ENCODE measurements at places on chromosomes 1 and 21.

GRCh38 chr1:169133228-169133576 lies 26.7 kb downstream of the ATP1B1 start:
- DNase-seq, result no peak

DNA sequence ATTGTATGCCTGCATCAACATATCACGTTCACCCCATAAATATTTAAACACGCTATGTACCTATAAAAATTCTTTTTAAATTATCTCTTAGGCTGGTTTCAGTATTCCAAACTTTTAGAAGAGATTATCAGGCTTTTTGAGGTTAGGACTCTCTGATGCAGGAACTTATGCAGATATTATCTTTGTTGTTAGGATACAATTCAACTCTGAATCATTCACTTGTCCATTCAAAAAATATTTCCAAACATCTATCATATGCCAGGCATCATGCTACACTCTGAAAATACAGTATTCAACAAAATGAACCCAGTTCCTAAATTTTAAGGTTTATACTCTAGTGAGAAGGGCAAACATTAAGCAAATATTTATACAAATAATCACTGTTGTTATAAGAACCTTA lies 40.5 kb downstream of the ASH1L start:
- DNase-seq, result no peak

DNA sequence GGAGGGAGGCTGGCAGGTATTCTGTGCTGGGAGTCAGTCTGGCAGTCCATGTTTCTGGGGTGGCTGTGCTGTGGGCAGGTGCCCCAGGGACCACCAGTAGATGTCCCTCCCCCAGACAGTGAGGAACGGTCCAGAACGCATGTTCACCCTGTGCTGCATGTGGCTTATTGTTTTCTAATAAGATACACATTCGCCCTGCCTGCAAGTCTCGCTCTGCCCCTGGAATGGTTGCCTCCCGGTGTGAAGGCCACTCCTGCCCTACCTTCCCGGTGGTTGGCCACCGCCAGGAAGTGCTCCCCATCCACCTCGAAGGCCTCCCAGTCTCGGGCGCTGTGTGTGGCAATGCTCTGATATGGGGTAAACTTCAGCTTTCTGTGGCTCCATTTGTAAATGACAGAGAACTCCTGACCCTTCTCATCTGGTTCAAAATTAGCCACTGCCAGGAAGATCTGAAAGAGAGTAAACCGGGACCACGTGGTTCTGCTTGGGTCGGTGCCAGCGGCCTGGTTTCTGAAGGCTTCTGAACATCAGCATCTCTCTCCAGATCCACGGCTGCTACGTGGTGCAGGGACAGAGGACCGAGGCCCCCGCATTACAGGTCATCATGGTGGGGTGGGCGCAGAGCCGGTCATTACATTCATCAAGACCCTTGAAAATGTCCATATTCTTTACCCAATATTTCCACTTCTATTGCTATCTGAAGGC lies 14.5 kb downstream of the KRTAP10-1 start:
- no peak for DNase-seq

GRCh38 chr1:55702064-55702463 lies 486.9 kb upstream of the USP24 start:
- peak; percentile 59 for DNase-seq

- no peak for DNase-seq
These were observed 23.8 kb downstream of the PTTG1IP start for GRCh38 chr21:44849616-44850130.

GRCh38 chr1:228691926-228692325 lies 43.4 kb upstream of the RHOU start:
- DNase-seq, result peak; percentile 54

GRCh38 chr1:160576390-160576789 lies 2.9 kb downstream of the CD84 start:
- no peak for DNase-seq

DNA sequence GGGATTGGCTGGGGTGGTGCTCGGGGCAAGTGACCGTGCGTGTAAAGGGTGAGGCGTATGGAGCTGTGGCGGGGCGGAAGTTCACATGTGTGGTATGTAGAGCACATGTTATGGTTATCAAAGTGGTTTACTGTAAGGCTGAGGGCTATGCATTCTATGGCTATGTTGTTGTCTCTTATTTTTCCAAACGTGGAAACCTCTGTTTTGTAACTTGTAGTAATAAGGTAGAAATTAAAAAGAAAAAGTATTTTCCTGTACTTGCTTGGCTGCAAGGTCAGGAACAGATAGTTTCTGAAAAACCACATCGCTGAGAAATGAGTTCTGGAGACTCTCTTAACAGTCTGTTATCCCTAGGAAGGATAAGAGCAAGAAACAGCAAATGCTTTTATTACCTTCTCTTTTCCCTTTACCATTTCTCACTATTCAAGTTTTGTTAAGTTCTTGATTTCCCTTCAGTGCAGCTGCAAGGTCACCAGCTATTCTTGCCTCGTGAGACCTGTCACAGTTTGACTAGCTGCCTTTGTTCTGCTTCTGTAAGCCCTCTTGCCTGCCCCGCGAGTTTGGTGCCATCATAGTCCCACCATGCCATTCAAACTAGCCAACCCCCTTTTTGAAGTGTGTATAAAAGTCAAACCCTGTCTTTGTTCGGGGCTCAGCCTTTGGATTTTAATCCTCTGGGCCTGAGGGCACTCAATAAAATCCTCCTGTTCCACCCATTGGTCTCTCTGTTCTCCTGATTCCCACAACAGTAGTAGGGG lies 9.5 kb downstream of the RNU1-2 start:
- DNase-seq, result peak; percentile 97

DNA sequence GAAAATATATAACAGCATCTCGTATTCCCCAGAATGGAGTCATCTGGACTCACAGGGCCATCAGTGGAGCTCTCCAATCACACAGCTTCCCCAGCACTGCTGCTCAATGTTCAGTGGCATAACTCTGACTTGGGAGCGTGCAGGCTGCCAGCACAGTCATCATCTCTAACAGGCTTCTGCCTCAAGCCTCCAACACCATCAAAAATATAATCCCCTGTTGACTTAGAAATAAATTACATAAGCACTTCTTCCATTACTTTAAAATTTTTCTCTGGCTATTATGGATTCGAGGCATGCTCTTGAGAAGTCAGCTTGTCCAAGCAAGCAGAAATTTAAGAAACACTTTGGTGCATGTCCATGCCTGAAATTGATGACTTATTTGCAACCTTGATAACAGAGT lies 6.2 kb downstream of the DUSP23 start:
- peak; percentile 75 for DNase-seq

- DNase-seq, result peak; percentile 45
These were observed 64.0 kb upstream of the ASB17 start for GRCh38 chr1:75996196-75996595.

DNA sequence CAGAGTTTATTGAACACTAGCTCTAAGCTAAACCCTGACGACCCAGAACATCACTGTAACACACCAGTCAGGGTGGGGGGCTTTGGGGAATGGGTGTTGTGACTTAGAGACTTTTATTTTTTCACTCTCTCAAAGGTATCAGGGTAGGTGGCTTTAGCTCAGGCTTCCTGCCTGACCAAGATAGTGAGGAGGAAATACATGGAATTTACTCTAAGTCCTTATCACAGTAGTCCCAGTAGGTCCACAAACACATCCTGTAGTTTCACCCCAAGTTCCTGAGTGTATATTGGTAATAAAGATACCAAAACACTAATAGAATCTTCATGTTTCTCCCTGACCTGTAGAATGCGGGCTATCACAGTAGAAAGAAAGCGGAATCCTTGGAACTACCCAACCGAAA lies 15.1 kb downstream of the GJA5 start:
- DNase-seq, result no peak

GRCh38 chr1:6054596-6054995 lies 8.9 kb downstream of the KCNAB2 start:
- DNase-seq, result no peak

GRCh38 chr1:109477821-109478220 lies 5.9 kb upstream of the ATXN7L2 start:
- DNase-seq, result no peak

DNA sequence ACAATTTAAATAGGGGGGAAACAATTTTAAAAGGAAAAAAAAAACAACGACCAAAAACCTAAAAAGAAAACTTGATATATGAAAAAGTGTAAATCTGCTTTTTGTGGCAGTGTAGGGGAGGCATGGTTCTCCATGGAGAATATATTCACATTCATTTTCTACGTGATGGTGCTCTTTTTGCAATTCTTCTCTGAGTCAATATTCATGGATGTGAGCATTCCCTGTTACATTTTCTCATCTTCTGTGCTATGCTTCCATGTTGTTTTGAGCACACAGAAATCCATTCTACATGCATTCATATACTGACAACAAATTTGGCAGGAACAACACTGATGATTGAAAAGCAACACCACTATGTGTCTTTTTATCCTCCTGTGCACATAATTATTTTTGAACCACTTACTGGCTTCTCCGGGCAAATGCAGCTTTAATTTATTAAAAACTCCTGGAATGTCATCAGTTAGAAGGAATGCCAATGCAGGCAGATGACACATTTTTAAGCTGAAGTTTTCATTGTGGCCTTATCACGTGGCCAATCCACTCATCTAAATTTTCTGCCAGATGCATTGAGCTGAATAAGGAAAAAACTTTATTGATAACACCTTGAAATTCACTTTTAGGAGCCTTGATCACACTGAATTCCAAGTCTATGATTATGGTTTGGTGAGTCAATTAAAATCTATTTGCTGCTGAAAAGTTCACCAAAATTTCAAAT lies 590.6 kb downstream of the NUF2 start:
- DNase-seq, result no peak

- DNase-seq, result peak; percentile 0
These were observed 1.5 kb downstream of the KRTAP21-3 start for GRCh38 chr21:30717105-30717504.

- no peak for DNase-seq
These were observed 1265.1 kb downstream of the BRINP3 start for GRCh38 chr1:189212606-189213005.

GRCh38 chr1:47853059-47853458 lies 144.1 kb downstream of the TRABD2B start:
- no peak for DNase-seq

- no peak for DNase-seq
These were observed 299.8 kb downstream of the DUSP10 start for GRCh38 chr1:221442056-221442455.

GRCh38 chr1:31510853-31511789 lies 65.2 kb upstream of the TINAGL1 start:
- no peak for DNase-seq

GRCh38 chr1:76083189-76083588 lies 8.6 kb downstream of the ST6GALNAC3 start:
- no peak for DNase-seq

- DNase-seq, result no peak
These were observed 114.2 kb downstream of the EDEM3 start for GRCh38 chr1:184640505-184640904.

DNA sequence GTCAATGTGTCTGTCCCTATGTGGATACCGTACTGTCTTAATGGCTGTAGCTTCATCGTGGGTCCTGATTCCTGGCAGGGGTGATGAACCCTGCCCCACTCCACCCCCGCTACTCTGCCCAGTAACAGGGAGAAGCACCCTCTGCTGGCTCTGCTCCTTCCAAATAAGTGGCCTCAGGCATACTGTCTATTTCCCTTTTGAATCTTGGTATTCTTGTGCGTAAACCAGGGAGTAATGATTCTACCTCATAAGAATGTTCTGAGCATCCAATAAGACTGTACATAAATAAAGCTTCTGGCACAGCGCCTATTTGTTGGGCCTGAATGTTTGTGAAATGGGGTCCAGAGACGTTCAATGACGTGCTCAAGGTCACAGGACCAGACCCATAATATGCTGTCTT lies 35.2 kb upstream of the CTPS1 start:
- peak; percentile 98 for DNase-seq

- DNase-seq, result no peak
These were observed 48.7 kb upstream of the NFASC start for GRCh38 chr1:204821924-204822323.

GRCh38 chr21:46033410-46034400 lies 52.1 kb downstream of the COL6A1 start:
- DNase-seq, result no peak

- DNase-seq, result no peak
These were observed 1.8 kb downstream of the SHC1 start for GRCh38 chr1:154968731-154969130.

DNA sequence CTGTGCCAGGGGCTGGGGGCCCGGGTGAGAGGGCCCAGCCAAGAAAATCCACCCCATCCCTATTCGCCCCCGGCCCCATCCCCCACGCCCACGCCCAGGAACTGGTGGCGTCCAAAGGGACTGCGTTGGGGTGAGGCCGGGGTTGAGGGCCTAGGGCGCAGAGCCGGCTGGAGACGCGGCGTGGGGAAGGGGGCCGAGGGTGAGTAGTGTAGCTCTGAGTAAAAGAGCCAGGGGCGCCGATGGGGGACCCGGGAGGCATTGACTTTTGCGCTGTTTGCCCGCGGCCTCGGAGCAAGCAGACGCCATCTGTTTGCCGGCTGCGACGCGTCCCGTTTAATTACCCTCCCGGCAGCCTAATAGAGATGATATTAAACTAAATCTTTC lies 3.5 kb upstream of the DMRTA2 start:
- no peak for DNase-seq

- no peak for DNase-seq
These were observed 152.2 kb upstream of the LMO4 start for GRCh38 chr1:87176514-87176913.

- DNase-seq, result no peak
These were observed 50.4 kb upstream of the LRRC8D start for GRCh38 chr1:89770391-89770790.

DNA sequence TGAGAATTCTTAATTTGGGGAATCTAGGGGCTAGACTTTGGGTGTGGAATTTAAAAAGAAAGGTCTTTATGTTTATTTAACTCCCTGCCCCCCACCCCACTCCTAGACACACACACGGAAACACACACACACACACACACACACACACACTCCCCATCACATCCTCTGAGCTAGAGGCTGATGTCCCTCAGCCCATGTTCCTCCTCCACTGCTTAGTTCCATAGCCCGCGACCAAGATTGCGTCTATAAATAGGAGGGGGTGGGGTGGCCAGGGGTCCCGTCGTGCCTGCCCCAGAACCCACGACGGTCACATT lies 655 bp upstream of the KIRREL1 start:
- no peak for DNase-seq

DNA sequence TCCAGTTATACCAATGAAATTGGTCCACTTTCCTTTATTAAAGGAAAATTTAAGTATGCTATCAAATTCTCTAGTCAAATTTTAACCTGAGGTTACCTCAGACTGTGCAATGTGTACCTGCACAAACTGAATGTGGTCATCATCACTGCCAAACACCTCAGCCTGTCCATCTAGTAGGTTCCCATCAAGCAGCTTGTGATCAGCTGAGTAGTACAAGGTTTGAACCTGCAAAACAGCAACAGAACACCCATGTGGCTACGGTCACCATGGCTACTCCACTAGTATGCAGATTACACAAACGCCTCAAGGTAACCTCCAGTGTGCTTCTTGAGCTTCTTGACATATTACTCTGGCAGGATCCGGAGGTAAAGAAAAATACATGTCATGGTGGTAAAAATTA lies 11.6 kb downstream of the IVNS1ABP start:
- no peak for DNase-seq

GRCh38 chr1:90799326-90799725 lies 82.2 kb upstream of the BARHL2 start:
- no peak for DNase-seq

- DNase-seq, result no peak
These were observed 92.1 kb upstream of the AJAP1 start for GRCh38 chr1:4562321-4562720.

All from iris pigment epithelial cell (primary cell).